ENCODE measurements at places on chromosomes 2 and 18.

DNA sequence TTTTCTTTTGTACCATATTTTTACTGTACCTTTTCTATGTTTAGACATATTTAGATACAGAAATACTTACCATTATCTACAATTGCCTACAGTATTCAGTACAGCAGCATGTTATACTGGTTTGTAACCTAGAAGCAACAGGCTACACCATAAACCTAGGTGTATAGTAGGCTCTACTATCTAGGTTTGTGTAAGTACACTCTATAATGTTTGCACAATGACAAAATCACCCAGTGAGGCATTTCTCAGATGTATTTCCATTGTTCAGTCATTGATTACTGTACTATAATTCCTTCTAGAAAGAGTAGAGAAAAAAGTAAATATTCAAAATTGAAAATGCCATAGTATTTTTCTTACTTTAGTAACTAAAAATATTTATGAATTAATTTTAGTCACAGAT lies 490.1 kb upstream of the REG3G start:
- H3K36me3 ChIP-seq, result no peaks in the 10 kb centered on the region
- DNase-seq, result no peak
- no peak overlapping the region for H3K4me3 ChIP-seq
- no peak overlapping the region for H3K27ac ChIP-seq
- H3K27me3 ChIP-seq, result no peaks in the 10 kb centered on the region

GRCh38 chr2:64024259-64024949 lies 5.2 kb upstream of the VPS54 start:
- H3K27ac ChIP-seq, result no peak overlapping the region
- H3K36me3 ChIP-seq, result no peaks in the 10 kb centered on the region
- no peak overlapping the region for H3K4me3 ChIP-seq
- no peak for DNase-seq
- peaks cover 35% of the 10 kb centered on the region for H3K4me1 ChIP-seq

DNA sequence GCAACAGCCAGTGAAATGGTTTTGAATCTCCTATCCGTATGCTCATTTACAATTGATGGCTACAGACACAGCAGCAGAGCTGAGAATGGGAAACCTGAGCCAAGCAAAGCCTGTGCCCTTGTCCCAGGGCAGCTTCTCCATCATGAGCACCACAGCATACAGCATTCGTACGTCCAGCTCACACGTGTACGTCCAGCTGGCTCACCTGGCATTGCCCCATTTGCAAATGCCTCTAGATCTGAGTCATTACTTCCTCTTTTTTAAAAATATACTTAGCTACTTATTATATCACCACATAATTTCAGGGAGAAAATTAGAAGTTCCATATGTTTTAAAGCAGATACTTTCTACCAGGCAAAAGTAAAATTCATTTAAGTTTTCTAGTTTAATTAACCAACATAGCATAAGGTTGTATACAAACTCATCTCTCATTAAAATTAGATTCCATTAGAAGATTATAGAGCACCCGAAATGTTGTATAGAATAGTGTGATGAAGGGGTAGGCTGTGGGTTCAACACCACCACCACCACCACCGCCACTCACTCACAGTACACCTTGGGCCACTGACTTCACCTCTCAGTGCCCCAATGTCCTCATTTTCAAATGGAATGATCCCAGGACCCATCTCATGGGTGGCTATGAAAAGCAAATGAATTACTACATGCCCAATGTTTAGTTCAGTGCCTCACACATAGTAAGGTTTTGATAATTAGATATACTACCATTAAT lies 31.4 kb upstream of the TMEM177 start:
- no peaks in the 10 kb centered on the region for H3K27me3 ChIP-seq
- H3K4me3 ChIP-seq, result no peak overlapping the region
- no peak for DNase-seq
- no peaks in the 10 kb centered on the region for H3K4me1 ChIP-seq

- H3K27ac ChIP-seq, result no peak overlapping the region
- no peak overlapping the region for H3K4me3 ChIP-seq
- no peak for DNase-seq
- peaks cover 5% of the 10 kb centered on the region for H3K27me3 ChIP-seq
- H3K36me3 ChIP-seq, result no peaks in the 10 kb centered on the region
- H3K4me1 ChIP-seq, result no peaks in the 10 kb centered on the region
Observed at GRCh38 chr18:48352051-48352755, 57.0 kb downstream of the ZBTB7C start.

DNA sequence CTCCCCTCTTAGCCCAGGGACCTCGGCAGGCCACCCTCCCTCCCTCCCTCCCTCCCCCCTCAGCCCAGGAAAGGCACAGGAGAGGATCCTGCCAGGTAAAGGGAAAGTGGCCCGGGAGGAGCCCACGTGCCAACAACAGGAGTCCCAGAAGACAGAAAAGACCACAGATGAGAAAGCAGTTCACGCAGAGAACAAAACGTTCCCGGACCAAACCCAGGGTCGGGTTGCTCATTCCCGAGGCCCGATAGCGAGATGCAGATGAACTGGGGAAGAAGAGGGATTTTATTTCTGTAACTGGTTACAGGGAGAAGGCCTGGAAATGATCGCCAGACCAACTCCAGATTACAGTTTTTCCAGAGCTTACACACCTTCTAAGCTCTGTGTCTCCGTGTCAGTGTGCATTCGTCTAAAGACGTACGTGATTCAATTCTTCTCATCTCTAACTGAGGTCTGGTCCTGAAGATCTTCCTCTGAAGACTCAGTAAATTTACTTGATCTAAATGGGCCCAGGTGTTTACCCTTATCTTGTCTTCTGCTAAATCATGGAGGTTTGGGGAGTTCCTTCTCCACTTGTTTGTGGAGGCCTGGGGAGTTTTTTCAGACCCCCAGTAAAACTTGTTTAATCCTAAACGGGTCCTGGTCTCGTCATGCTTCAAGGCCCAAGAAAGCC lies 807 bp upstream of the NEU4 start:
- H3K4me3 ChIP-seq, result no peak overlapping the region
- no peaks in the 10 kb centered on the region for H3K36me3 ChIP-seq
- DNase-seq, result no peak
- H3K27me3 ChIP-seq, result peaks cover 8% of the 10 kb centered on the region
- peaks cover 14% of the 10 kb centered on the region for H3K4me1 ChIP-seq

- H3K4me3 ChIP-seq, result no peak overlapping the region
- H3K36me3 ChIP-seq, result peaks cover 45% of the 10 kb centered on the region
- no peak overlapping the region for H3K27ac ChIP-seq
Observed at GRCh38 chr2:45390861-45391260, 220.2 kb downstream of the SRBD1 start.

DNA sequence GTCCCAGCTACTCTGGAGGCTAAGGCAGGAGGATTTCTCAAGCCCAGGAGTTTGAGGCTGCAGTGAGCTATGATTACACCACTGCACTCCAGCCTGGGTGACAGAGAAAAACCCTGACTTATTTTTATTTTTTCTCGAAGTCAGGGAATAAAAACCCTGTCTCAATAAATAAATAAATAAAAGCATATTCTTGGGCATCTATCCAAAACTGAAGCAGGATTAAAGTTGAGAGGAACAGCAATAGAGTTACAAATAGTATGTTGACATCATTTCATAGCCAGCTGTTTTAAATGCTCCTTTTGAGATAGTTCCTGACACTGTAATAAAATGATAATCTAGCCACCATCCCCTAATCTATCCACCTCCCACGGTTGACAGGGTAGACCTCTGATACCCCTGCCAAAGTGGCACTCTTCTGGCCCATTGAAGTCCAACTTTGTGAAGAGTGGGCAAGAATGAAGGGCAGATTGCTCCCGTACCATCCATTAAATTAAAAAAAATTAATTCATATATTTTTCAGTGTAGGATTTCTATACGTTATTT lies 42.3 kb upstream of the LPIN2 start:
- peaks cover 36% of the 10 kb centered on the region for H3K4me1 ChIP-seq
- no peak overlapping the region for H3K4me3 ChIP-seq
- no peak for DNase-seq
- H3K36me3 ChIP-seq, result peaks cover 2% of the 10 kb centered on the region
- H3K27ac ChIP-seq, result no peak overlapping the region

DNA sequence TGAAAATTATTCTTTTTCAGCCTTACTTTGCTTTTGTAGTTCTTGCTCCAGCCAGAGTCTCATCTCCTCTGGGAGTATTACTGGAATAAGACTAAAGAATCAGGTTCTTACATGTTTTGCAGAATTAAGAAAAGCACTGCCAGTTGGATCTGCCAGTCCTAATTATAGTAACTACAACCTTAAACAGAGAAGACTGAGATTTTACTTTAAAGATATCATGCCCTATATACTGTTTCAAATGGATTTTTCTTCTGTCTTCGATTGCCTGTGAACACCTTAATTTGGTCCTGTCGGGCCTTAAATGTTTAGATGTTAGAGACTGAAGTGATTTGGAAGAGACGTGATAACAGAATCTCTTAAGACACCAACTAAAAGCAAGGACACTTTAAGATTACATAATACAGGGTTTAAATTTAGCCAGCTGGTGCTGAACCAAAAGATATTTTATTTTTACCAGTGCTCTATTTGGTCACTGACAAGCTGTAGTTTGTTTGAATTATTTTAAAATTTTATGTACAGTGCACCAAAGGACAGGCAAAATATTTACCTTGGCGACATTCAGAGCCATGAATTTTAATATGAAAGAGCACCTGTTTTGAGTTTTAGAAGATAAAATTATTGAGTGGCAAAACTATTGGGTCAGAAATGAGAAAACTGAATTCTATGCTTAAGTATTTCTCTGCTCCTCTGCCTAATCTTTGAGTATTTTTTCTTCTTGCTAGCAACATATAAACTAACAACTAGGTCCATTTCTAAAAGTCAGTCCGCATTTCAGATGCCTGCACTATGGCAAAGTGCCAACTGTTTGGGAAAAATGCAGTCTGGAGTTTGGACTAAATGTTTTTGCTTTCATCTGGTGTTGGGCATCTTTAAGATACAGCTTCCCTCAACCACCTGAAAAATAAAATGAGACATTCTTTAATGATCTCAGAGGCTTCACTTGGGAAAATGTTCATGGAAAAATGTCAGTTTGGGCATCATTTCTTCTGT lies 300.0 kb downstream of the XIRP2 start:
- H3K36me3 ChIP-seq, result no peaks in the 10 kb centered on the region
- DNase-seq, result no peak
- H3K4me3 ChIP-seq, result no peak overlapping the region
- no peaks in the 10 kb centered on the region for H3K4me1 ChIP-seq
- no peaks in the 10 kb centered on the region for H3K27me3 ChIP-seq
- H3K27ac ChIP-seq, result no peak overlapping the region

DNA sequence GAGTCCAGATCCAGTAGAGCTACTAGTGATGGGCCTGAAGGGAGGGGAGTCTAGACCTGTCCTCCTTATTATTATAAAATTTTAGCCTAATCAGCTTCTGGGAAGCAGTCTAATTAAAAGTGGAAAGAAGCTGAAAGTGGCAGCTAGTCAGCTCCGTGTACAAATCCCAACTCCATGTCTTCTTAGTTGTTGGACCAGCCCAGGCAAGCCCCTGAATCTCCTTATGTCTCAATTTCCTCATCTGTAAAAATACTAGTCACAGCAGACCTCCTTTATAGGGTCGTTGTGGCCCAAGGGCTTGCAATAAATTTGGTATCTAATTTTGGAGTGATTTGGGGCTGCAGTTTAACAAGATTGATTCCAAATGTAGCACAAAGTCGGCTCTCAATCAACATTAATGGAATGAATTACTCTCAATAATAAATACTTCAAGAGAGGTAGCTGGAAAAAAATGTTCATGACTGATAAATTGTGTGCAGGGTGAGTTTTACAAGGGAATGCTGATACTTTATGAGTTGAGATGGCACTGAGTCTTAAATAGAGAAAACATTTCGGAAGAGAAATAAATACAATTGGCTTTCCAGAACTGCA lies 118.3 kb upstream of the NDUFV2 start:
- no peaks in the 10 kb centered on the region for H3K4me1 ChIP-seq
- H3K36me3 ChIP-seq, result no peaks in the 10 kb centered on the region
- DNase-seq, result no peak
- H3K4me3 ChIP-seq, result no peak overlapping the region

Data from activated naive CD8-positive, alpha-beta T cell treated with anti-CD3 and anti-CD28 coated beads, Interleukin-2, amount 50 U/mL, for 24 hours (primary cell).